Stimulated activated CD4-positive, alpha-beta T cell treated with anti-CD3 and anti-CD28 coated beads, Interleukin-2, amount 100 ng/mL, for 4 hours (primary cell): ENCODE measurements at places on chromosomes 4 and X.

- no peak for DNase-seq
Measured at GRCh38 chr4:147311956-147312355, 168.9 kb upstream of the EDNRA start.

GRCh38 chrX:39753293-39753996 lies 344.3 kb downstream of the BCOR start:
- no peak for DNase-seq

DNA sequence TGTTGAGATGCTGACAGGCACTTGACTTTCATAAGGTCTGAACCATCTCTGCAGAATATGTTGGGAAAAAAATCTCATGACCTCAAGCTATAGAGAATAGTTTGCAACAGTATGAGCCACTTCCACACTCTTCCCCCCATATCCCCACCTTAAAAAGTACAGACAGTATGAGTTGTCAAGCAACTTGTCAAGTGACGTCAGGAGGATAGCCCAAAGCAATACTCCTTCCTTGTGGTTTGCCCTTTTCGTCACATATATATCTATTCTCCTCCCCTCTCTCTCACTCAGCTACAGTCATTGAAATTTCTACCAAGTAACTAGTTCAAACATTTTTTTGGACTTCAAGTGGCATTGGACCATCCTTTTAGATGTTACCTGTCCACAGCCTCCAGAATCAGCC lies 67.7 kb downstream of the MCF2 start:
- no peak for DNase-seq

GRCh38 chr4:65798498-65799127 lies 128.3 kb upstream of the EPHA5 start:
- DNase-seq: no peak

GRCh38 chrX:109874548-109874947 lies 128.4 kb upstream of the TMEM164 start:
- DNase-seq: no peak

DNA sequence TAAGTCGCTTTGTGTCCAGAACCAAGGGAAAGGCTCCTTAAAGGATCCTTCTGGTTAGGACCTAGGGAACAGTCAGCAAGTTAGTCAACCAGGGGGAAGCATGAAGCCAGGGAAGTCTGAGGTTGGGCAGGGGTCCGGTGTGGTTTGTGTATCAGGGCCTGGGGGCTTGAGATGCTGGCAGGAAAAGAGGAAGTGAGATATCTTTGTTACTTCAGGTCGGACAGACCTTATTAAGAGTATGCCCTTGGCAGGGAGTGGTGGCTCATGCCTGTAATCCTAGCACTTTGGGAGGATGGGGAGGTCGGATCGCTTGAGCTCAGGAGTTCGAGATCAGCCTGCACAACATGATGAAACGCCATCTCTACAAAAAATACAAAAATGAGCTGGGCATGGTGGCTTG lies 52.3 kb upstream of the TRPC5OS start:
- DNase-seq: no peak

- no peak for DNase-seq
Measured at GRCh38 chrX:147069926-147070325, 255.4 kb upstream of the CXorf51A start.

DNA sequence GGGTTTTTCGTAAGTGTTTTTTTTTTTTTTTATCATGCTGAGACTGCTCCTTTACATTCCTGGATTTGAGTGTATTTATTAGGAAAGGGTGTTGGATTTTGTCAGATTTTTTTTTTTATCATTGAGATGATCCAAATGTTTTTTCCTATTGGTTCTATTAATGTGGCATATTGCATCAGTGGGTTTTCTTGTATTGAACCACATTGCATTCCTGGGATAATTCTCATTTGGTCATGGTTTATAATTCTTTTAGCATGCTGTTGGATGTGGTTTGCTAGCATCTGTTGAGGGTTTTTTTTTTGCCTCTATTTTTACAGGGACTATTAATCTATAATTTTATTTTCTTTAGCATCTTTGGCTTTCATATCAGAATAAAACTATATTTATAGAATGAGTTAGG lies 28.8 kb downstream of the COL4A5 start:
- no peak for DNase-seq

GRCh38 chr4:14035076-14035475 lies 407.6 kb upstream of the BOD1L1 start:
- no peak for DNase-seq

GRCh38 chr4:40525752-40526598 lies 103.7 kb downstream of the RBM47 start:
- no peak for DNase-seq

DNA sequence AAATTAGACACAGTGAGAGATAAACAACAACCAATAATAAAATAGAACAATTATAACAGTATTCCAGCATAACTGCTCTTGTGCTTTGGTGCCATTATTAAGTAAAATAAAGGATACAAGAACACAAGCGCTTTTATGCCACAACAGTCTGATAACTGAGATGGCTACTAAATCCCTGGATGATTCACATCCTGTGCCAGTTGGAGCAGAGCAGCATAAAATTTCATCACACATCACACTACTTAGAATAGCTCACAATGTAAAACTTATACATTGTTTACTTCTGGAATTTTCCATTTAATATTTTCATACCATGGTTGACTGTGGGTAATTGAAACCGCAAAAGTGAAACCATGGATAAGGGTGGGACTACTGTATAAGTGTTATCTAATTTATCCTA lies 399.9 kb upstream of the CNKSR2 start:
- no peak for DNase-seq

GRCh38 chr4:151581570-151581969 lies 172.6 kb downstream of the FHIP1A start:
- no peak for DNase-seq

- DNase-seq: no peak
Measured at GRCh38 chrX:2712890-2713840, 22.1 kb downstream of the CD99 start.

GRCh38 chrX:85391878-85392238 lies 12.4 kb upstream of the POF1B start:
- DNase-seq: no peak

- DNase-seq: no peak
Measured at GRCh38 chr4:103634236-103634635, 85.5 kb downstream of the TACR3 start.

DNA sequence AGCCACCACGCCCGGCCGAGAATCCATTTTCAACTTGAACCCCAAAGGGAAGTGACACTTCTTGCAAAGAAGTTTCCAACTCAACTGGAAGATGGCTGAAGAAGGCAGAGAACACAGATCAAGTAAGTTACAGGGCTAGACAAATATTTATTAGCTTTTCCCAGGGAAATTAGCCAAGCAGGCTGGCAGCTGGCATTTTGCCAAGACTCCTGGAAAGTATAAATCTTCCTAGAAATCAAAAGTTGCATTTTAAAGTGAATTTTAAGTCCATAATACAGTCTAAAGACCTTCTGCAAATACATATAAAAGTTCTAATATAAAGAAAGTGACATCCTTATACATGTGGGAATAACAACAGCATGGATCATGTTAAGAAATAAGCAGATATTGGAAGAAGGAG lies 3.4 kb upstream of the MRPL1 start:
- no peak for DNase-seq

- no peak for DNase-seq
Measured at GRCh38 chr4:85854546-85854945, 379.6 kb downstream of the ARHGAP24 start.

DNA sequence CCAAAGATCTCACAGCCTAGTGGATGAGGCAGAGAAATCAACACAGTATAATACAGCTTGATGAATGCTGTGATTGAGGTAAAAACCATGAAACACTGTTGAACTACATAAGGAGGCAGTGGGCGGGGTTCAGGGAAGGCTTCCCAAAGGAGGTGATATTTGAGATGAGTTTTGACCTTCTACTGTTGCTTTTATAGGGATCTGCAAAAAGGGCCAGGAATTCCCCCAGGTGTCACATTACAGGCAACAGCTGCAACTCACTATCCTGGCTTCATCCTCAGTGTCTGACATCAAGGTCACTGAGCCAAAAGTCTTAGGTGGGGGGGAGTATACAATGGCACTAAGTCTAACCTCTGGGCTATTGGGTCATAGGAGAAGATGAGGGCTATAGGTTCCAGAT lies 185.7 kb upstream of the NRK start:
- no peak for DNase-seq

GRCh38 chrX:118685393-118685792 lies 42.0 kb upstream of the IL13RA1 start:
- DNase-seq: no peak

GRCh38 chr4:74311696-74312313 lies 3.5 kb downstream of the EPGN start:
- no peak for DNase-seq

- DNase-seq: no peak
Measured at GRCh38 chr4:164613792-164614191, 140.1 kb upstream of the SMIM31 start.

DNA sequence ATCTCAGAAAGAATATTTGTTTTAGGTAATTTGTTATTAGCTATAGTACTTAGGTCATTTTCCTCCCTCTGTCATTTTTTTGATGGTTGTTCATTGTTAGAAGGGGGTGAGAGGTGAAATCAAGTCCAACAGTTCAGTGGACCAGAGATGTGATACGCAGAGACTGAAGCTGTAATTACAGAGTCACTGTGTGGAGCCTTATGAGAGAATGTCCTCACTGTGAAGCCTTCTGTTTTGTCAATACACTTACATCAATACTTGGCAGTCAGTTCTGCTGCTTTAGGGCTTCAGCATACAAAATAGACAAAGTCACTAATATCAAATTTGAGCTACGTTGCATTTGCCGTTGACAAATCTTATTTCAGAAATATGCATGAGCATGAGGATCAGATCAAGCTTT lies 692.5 kb downstream of the C4orf33 start:
- DNase-seq: no peak

DNA sequence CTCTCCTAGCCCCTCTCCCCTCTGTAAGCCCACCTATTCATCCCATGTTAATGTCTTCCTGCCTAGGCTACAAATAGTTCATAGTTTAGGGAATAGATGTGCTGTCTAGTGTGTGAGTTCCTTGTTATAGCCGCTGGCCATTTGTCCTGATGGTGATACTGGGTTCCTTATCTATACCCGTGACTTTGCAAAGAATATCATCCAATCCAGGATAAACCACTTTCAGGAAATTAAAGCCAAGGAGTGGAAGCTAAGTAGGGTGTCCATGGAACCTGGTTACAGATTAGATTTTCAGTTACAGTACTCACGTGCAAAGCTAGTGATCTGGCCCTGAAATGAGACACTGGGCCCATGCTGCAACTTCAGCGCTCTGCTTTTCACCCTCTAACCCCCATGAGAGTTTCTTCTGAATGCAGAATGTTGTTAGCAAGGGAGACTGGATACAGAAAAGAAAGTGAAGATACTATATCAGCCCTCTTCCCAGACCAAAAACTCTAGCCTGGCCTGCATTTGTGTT lies 111.4 kb downstream of the TMEM164 start:
- no peak for DNase-seq

DNA sequence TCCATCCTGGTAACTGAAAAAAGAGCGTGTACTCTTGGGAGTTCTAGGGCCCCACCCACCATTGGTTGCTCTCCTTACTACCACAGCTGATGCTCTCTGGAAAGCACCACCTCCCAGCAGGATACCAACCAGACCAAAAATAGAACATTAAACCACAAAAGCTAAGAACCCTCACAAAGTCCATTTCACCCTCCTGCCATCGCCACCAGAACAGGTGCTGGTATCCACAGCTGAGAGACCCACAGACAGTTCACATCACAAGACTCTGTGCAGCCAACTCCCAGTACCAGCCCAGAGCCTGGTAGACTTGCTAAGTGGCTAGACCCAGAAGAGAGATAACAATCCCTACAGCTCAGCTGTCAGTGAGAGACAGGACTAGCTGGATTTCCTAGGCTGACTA lies 240.6 kb downstream of the PABPC4L start:
- DNase-seq: no peak

GRCh38 chrX:51395480-51395809 lies 62.8 kb downstream of the NUDT10 start:
- no peak for DNase-seq

- DNase-seq: no peak
Measured at GRCh38 chr4:148273501-148273986, 168.7 kb downstream of the NR3C2 start.

DNA sequence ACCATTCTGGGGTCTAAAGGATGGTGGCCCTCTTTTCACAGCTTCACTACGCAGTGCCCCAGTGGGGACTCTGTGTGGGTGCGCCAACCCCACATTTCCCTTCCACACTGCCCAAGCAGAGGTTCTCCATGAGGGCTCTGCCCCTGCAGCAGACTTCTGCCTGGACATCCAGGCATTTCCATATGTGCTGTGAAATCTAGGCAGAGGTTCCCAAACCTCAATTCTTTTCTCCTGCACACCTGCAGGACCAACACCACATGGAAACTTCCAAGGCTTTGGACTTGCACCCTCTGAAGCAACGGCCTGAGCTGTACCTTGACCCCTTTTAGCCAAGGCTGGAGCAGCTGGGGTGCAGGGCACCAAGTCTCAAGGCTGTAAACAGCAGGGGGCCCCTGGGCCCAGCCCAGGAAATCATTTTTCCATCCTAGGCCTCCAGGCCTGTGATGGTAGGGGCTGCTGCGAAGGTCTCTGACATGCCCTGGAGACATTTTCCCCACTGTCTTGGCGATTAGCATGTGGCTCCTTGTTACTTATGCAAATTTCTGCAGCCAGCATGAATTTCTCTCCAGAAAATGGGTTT lies 30.1 kb downstream of the HMGB3 start:
- no peak for DNase-seq

- DNase-seq: no peak
Measured at GRCh38 chrX:12881914-12882313, 15.0 kb downstream of the TLR7 start.

DNA sequence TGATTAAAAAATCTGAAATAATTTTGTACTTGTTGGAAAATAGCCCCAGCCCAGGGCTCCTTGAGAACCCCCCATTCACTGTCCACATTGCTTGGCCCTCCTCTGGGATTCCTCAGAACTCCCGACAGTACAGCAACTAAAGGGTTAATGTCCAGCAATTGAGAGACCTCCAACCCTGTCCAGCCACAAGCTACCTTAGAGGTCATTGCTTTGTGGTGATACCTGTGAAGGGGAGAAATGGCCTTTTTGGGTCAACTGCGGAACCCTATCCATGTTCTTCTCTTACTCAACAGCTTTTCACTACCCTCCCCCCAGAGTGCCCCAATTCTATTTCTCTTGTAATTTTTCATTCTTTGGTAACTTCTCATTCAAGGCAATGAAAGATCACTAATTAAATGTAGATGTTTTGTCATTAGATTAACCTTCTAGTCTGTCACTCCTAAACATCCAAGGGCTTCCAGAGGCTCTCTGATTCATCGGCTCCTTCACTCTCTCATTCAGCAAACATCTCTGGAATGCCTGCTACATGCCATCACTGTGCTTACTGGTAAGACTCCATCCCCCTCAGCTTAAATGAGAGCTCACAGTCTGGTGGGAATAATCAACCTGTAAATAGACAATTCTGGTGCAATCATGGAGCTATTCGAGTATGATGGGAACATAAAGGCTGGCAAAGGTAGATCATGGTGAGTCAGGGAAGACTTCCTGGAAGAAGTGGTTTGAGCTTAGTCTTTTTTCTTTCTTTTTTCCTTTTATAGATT lies 241.4 kb upstream of the PGRMC2 start:
- no peak for DNase-seq

GRCh38 chr4:161133586-161134276 lies 1030.1 kb downstream of the FSTL5 start:
- DNase-seq: no peak

GRCh38 chr4:176792326-176793059 lies at the start of gene VEGFC:
Gene VEGFC, minus strand, starts transcription at chr4:176792922. Its CDS starts 611 bp downstream, at chr4:176792311.
- no peak for DNase-seq
